Left cardiac atrium (tissue), 4 donors: ENCODE measurements at places on chromosomes 3 and 15. TPM values are rescaled to one million over a fixed set of nuclear protein-coding genes. Genes with fewer than 3 reads are reported as not detected.

- DNase-seq, result peak; percentile 63
Observed at GRCh38 chr3:126530171-126531050, 6.5 kb downstream of the CHST13 start.

Gene CYP11A1
- 0.29 TPM for total RNA-seq

Gene ANAPC13
- total RNA-seq, result 63.2 TPM

Gene PLA1A
- total RNA-seq, result 1.5 TPM

GRCh38 chr3:4988983-4989834 is 10.0 kb downstream of the BHLHE40 start:
- DNase-seq, result peak; percentile 53

- DNase-seq, result no peak
Observed at GRCh38 chr3:170256597-170256996, 34.4 kb downstream of the PRKCI start.

Gene FRMD4B
- total RNA-seq, result 38.1 TPM

Gene SLCO3A1
- total RNA-seq, result 47.7 TPM

Gene WDR49
- 7.5 TPM for total RNA-seq

DNA sequence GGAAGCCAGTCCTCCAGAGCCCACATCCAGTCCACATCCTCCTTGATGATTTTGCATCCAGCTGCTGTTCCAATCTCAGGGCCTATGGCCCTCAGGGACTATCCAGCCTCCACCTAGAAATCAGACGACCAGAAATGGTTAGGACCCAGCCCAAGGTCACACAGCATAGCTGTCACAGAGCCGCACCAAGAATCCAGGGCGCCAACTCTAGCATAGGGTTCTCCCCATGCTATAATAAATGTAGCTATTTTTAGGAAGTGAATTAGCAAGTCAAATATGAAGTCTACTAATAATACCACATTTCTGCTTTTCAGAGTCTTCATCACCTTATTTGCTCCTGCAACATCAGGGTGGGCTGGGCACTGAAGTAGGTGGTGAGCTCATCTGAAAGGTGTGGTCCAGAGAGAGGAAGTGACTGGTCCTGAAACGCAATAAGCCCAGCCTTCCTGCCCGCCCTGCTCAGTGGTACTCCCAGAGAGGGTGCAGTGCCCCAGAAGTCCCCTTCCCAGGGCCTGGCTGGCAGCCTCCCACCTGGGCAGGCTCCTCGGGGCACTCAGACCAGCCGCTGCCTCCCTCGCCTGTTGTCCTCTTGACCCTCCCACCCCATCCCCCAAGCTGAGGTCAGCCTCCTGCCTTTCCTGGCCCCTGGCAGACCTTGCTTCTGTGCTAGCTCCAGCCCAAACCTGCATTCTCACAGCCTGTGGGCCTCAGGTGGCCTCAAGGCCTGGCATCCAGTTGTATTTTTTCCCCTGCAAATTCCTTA is 17.6 kb upstream of the CYP11A1 start:
- peak; percentile 53 for DNase-seq

DNA sequence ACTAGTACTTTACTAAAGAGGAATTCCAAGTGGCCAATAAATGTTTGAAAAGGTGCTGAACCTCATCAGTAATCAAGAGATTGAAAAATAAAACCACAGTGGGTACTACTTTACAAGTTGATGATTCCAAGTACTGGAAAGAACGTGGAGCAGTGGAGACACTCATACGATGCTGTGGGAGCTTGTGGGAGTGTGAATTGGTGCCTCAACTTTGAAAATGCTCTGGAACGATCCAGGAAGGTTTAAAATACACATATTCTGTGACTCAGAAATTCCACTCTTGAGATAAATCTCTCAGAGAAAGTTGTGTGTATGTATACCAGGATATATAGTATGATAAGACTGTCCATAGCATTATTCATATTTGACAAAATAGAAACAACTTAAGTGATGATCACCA is 9.3 kb downstream of the LRCH3 start:
- no peak for DNase-seq

DNA sequence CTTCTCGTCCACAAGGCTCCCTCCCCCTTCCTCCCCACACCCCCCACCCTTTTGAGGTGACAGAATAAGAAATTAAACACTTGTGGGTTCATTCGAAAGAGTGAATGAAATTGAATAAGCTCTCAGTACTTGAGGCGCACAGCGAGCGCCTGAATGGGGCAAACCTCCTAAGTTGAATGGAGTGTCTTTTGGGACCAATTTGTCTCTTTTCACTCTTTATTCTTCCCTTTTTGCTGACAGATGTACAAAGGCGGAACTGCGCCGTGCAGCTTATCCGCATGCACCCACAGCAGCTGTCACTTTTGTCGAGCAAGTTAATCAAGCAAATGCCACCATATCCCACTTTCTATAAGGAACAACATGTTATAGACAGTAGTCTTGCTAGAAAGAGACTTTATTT is 47.9 kb upstream of the FEZF2 start:
- DNase-seq, result no peak

Gene FAM131A
- total RNA-seq, result 21.0 TPM

Gene CHCHD6
- 7.9 TPM for total RNA-seq

DNA sequence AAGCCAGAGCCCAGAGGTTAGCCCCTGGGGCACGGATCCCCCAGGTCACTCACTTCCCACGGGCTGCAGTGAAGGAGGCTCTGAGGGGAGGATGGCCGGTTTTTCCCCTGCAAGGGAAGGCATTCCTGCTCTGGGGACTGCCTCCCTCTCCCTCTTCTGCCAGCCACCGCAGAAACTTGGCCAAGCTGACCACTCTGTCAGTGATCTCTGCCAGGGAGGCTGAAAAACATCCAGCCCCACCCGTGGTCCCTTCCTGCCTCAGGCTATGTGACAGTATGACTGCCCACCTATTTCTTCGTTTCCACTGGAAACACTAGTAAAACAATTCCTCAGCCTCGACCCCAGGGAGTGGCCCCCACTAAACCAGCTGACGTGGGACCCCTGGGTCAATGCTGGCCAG is 14.6 kb upstream of the FANCD2 start:
- no peak for DNase-seq

- DNase-seq, result no peak
Observed at GRCh38 chr3:43294975-43295374, 8.6 kb downstream of the SNRK start.

- no peak for DNase-seq
Observed at GRCh38 chr3:192888190-192888589, 29.5 kb downstream of the MB21D2 start.

DNA sequence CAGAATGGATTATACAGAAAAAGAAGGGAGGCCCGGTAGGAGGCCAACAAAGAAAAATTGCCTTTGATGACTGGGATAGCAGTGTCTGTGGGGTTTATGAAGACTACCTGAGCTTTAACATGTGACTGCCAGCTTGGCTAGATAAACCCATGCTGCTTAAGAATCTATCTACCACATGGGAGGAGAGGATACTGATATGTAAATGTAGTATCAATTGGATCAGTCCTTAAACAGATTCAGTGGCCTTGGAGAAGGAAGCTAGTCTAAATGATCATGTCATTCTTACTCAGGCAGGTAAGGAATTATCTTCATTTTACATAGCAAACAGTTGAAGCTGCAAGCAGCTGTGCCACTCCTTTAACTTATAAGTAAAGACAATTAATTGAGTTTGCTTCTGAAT is 50.0 kb upstream of the SYNPR start:
- no peak for DNase-seq

- DNase-seq, result no peak
Observed at GRCh38 chr3:54139630-54140029, 17.3 kb downstream of the CACNA2D3 start.

DNA sequence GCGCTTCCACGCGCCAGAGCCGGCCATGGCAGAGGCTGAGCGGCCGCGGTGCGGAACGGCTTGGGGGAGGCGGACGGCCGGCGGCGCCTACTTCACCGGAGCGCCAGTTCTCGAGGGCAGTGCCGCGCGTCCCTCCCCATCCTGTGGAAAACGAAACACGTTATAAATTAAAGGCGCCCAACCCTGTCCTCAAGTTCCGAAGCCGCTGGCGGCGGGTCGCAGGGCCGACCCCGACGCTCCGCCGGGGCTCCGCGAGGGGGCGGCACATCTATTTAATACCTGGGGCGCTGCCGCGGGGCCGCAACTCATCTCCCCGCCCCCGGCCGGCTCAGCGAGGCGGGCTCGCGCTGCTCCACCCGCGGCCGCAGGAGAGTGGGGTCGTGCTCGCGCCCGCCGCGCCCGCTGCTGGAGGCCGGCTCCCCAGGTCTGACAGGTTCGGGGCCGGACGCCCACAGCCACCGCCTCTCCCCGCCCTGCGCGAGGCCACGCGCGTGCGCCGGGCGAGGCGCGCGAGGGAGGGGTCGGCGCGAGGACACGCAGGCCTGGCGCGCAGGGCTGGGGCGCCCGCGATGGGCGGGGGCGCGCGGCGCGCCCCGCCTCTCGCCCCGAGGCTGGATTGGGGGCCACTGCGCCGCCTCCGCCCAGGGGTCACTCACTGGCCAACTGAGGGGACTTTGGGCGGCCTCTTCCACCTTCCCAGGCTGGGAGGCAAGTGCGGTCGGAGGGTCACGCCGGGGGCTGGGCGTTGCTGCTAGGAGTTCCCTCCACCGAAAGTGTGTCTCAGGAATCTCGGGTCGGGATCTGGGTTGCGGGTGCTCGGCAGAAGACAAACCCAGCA is at the start of gene SLC30A4:
Gene SLC30A4 (minus strand): TSS at position 428 of the 838 bp plus-strand sequence. CDS start 401 bp downstream, at position 27.
- peak; percentile 79 for DNase-seq

GRCh38 chr3:67765575-67765974 is 111.2 kb upstream of the SUCLG2 start:
- DNase-seq, result no peak

Gene PP2D1
- not detected for total RNA-seq

Gene EFCC1
- total RNA-seq, result 1.1 TPM

DNA sequence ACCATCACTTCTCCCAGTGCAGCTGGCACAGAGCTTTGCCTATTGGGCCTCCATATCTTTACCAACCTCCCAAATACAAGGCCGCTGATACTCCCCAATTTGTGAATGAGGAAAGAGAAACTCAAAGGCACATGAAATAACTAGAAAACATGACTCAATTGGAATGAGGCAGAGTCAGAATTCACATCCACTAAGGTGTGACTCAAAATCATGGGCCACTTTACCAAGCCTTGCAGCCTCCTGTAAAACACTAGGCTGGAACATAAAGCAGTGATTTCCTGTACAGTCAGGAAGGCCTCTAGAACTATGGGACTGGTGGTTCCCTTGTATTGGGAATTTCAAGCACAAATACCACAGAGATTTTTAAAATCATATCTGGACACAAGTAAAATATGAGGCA is 128.6 kb downstream of the DCLK3 start:
- no peak for DNase-seq

DNA sequence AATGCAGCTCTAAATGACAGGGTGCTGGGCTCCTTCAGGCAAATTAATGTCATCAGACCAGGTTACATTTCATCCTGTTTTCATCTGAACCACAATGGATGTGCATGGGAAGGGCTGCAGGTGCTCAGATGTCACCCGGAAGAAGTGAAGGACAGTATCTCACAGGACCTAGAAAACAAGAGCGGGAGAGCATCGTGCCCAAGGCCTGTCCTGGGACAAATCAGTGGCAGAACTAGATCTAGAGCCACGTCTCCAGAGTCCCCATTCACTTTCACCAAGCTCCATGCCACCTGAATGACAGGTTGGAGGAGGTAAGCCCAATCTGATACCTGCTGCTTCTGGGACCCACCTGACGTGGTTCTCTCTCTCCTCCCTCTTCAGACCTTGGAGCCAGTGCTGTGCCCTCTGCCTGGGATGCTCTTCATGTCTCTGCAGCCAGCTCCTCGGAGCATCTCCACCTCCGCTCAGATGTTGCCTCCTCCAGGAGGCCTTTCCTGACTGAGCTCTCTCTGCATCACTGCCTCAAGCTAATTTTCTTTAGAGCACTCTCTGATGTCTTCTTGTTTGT is 77.3 kb downstream of the CPN2 start:
- no peak for DNase-seq

GRCh38 chr3:160078533-160078932 is 89.9 kb downstream of the IL12A start:
- DNase-seq, result no peak

Gene SLC15A2
- 1.2 TPM for total RNA-seq

- peak; percentile 79 for DNase-seq
Observed at GRCh38 chr15:68924866-68925560, 5.3 kb upstream of the SPESP1 start.

- no peak for DNase-seq
Observed at GRCh38 chr3:108388136-108389132, 92.1 kb downstream of the HHLA2 start.

- no peak for DNase-seq
Observed at GRCh38 chr3:114645392-114645791, 351.6 kb downstream of the TIGIT start.

DNA sequence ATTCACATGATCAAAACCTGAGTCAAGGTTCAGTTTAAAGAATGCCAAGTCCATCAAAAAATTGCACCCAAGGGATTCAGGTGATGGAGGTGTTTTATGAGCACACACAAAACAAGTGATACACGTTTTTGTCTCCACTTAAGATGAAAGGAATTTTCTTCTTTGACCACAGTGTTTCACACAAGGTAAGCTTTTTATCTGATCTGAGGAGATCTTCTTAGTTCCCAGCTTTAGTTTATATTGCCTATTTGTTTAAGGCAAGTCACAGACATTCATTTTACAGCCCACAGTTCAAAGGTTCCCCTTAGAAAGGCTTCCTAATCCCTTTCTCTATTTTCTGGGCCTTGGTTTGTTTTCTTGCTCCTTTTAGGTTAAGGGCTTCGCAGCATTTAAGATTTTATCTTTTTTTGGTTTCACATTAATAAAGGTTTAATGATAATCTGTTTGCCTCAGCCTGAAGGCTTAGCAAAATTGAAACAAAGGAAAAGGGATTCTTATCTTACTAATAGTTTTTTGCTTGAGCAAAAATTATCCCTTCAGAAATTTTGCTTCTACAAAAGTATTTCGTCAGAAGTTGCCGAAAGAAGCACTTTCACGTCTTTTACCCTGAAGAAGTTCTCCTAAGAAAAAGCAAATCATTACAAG is 420.5 kb upstream of the NAALADL2 start:
- DNase-seq, result no peak
